Mononuclear cell (primary cell): ENCODE measurements at places on chromosomes 5 and 9. TPM values are rescaled to one million over a fixed set of nuclear protein-coding genes. Genes with fewer than 3 reads are reported as not detected.

Gene SPRY4
- not detected for total RNA-seq

Gene CA9
- total RNA-seq, result not detected

Gene BARX1
- total RNA-seq, result not detected

Gene FGF18
- 0.10 TPM for total RNA-seq

Gene TTF1
- total RNA-seq, result 13.7 TPM

Gene CCDC69
- total RNA-seq, result 142 TPM

Gene AGXT2
- not detected for total RNA-seq

Gene C5orf58
- not detected for total RNA-seq

Gene ANXA2R
- total RNA-seq, result 31.4 TPM

Gene CCDC171
- total RNA-seq, result 1.3 TPM

Gene RPL12
- 2,145 TPM for total RNA-seq

Gene SH3PXD2B
- total RNA-seq, result 0.52 TPM

Gene EFNA5
- total RNA-seq, result 0.84 TPM

Gene FNBP1
- 193 TPM for total RNA-seq

Gene PHF24
- not detected for total RNA-seq

Gene ZNF454
- not detected for total RNA-seq

Gene MAT2B
- total RNA-seq, result 35.8 TPM

Gene SPINK7
- not detected for total RNA-seq

Gene TAF11L11
- not detected for total RNA-seq

Gene OR13D1
- 0.21 TPM for total RNA-seq

Gene C7
- not detected for total RNA-seq

Gene TMCO6
- 13.7 TPM for total RNA-seq

Gene FOXD4L4
- not detected for total RNA-seq

Gene SPACA9
- 0.52 TPM for total RNA-seq

Gene TMEM215
- not detected for total RNA-seq

Gene TNFAIP8
- total RNA-seq, result 242 TPM

Gene LYSMD3
- 27.3 TPM for total RNA-seq

Gene ELOVL7
- total RNA-seq, result 23.2 TPM

Gene GEMIN5
- 3.7 TPM for total RNA-seq

Gene CNTNAP3B
- under 0.01 TPM for total RNA-seq

Gene SIGMAR1
- total RNA-seq, result 15.6 TPM

Gene TAF11L5
- not detected for total RNA-seq

Gene LCN9
- total RNA-seq, result not detected

Gene ANKS6
- 5.9 TPM for total RNA-seq

Gene GPR21
- 3.1 TPM for total RNA-seq

Gene SCGB3A2
- not detected for total RNA-seq

Gene MOB3B
- total RNA-seq, result 1.4 TPM

Gene SLC36A2
- not detected for total RNA-seq

Gene FGFR4
- total RNA-seq, result 1.2 TPM

Gene CCL28
- 8.8 TPM for total RNA-seq

Gene RMRP
- total RNA-seq, result 37,843 TPM

Gene FSTL4
- 0.52 TPM for total RNA-seq

Gene TMOD1
- total RNA-seq, result 0.84 TPM

Gene PCDHGA4
- 0.21 TPM for total RNA-seq

Gene FBXL7
- not detected for total RNA-seq

Gene DNAH5
- not detected for total RNA-seq
